ENCODE measurements at places on chromosomes 5 and 9. TPM values are rescaled to one million over a fixed set of nuclear protein-coding genes. Genes with fewer than 3 reads are reported as not detected.

LHX3 gene
- not detected for total RNA-seq

DNA sequence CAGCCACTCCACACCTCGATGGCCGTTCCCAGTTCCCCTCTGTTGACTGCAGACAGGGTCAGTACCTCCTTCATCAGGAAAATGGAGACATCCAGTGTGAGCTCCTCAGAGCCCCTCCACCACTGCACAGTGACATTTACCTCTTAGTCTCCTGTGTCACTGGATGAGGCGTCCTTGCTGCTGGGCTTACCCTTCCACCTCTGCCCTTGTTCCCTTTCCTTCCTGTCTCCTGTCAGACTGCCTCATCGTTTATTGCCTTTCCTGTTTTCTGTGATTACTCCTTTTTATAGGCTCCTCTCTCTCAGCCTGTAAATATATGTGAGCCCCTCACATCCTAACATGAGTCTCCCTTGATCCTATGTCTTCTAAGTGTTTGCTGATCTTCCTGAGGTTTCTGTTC is 23.2 kb upstream of the SPTAN1 start:
- DNase-seq, result no peak
- peaks cover 5% of the 10 kb centered on the region for H3K4me1 ChIP-seq
- no peaks in the 10 kb centered on the region for H3K27me3 ChIP-seq
- peaks cover 77% of the 10 kb centered on the region for H3K36me3 ChIP-seq
- no peak overlapping the region for H3K27ac ChIP-seq
- no peak overlapping the region for H3K4me3 ChIP-seq

MSMP gene
- total RNA-seq, result not detected

DNA sequence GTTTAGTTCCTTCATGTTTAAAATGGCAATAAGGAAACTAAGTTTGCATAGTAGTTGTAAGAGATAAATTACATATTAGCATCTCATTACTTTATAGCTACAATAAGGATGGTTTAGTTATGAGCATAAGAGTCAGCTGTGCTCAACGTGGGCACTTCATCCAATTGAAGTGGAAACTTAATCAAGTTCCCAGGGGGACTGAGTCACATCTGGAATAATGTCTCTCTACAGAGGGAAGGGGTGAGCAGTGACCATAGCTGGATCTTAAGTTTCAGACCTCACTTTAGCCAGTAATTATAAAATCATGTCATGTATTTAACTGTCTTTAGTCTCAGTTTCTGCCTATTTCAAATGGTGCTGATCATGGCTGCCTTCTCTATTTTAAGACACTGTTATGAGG is 36.8 kb upstream of the FAM240B start:
- no peak for DNase-seq
- H3K27me3 ChIP-seq, result no peaks in the 10 kb centered on the region
- H3K36me3 ChIP-seq, result no peaks in the 10 kb centered on the region
- H3K27ac ChIP-seq, result no peak overlapping the region
- no peak overlapping the region for H3K4me3 ChIP-seq

- H3K27me3 ChIP-seq, result no peaks in the 10 kb centered on the region
- H3K4me3 ChIP-seq, result no peak overlapping the region
- no peak overlapping the region for H3K27ac ChIP-seq
- H3K36me3 ChIP-seq, result no peaks in the 10 kb centered on the region
Measured at GRCh38 chr5:166553778-166554177, 1737.7 kb upstream of the WWC1 start.

DNA sequence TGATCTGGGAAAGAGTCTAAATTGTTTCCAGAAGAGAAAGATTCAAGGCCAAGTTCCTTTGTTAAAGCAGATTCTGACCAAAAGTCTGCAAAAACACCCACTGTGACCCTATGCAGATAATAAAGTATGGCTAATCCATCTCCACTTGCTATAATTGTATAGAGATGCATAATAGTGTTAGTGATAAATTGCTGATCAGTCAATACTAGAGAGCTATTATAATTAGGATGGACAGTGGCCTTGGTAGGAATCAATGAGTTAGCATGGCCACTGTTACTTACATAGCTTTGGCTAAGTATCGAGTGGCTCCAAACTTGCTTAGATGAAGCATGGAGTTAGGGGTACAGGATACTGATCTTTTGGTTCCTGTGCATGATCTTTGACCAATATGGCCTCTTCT is 683.4 kb upstream of the MEF2C start:
- H3K27ac ChIP-seq, result no peak overlapping the region
- H3K4me3 ChIP-seq, result no peak overlapping the region
- DNase-seq, result no peak
- no peaks in the 10 kb centered on the region for H3K4me1 ChIP-seq
- no peaks in the 10 kb centered on the region for H3K36me3 ChIP-seq
- no peaks in the 10 kb centered on the region for H3K27me3 ChIP-seq

FOXD4L3 gene
- 0.49 TPM for total RNA-seq

- H3K36me3 ChIP-seq, result no peaks in the 10 kb centered on the region
- peaks cover 7% of the 10 kb centered on the region for H3K4me1 ChIP-seq
- peak within 1 kb of the TSS; percentile 26 for H3K4me3 ChIP-seq
- H3K27ac ChIP-seq, result no peak within 1 kb of the TSS
- DNase-seq, result no peak
- H3K27me3 ChIP-seq, result peaks cover 10% of the 10 kb centered on the region
Measured at GRCh38 chr5:180209137-180209581, at the start of gene RASGEF1C. TSS of gene RASGEF1C (minus strand) at chr5:180209211. CDS start at chr5:180138052, 71,159 bp downstream.

DNA sequence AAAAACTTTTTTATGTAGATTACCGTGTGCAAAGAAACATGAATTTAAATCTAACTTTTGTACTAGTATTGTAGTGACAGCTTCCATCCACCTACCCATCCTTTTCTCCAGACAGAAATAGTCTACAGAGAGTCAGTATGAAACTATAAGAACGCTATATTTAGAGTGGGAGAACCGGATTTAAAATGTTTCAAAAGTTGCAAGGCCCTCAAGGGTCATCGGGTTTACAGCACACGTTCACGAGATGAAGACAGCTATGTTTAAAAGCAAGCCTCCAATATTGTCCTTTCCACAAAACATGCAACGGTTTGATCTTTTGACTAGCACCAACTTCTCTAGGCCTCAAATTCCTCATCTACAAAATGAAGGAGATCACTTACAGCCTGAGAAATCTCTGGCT is 139.9 kb downstream of the LPAR1 start:
- no peak overlapping the region for H3K4me3 ChIP-seq
- H3K36me3 ChIP-seq, result no peaks in the 10 kb centered on the region
- DNase-seq, result no peak
- H3K27ac ChIP-seq, result no peak overlapping the region
- no peaks in the 10 kb centered on the region for H3K27me3 ChIP-seq
- peaks cover 5% of the 10 kb centered on the region for H3K4me1 ChIP-seq

MCTP1 gene
- total RNA-seq, result 12.8 TPM

MEIKIN gene
- total RNA-seq, result not detected

- no peak for DNase-seq
- no peak overlapping the region for H3K4me3 ChIP-seq
- H3K27ac ChIP-seq, result no peak overlapping the region
- no peaks in the 10 kb centered on the region for H3K36me3 ChIP-seq
- H3K4me1 ChIP-seq, result no peaks in the 10 kb centered on the region
- H3K27me3 ChIP-seq, result no peaks in the 10 kb centered on the region
Measured at GRCh38 chr5:178441486-178442270, 148.5 kb downstream of the COL23A1 start.

CATSPER3 gene
- not detected for total RNA-seq

HAVCR2 gene
- total RNA-seq, result 4.4 TPM

IL13 gene
- not detected for total RNA-seq

- H3K27ac ChIP-seq, result no peak overlapping the region
- no peaks in the 10 kb centered on the region for H3K27me3 ChIP-seq
- no peak overlapping the region for H3K4me3 ChIP-seq
- peaks cover 5% of the 10 kb centered on the region for H3K4me1 ChIP-seq
Measured at GRCh38 chr9:77304543-77304942, 127.2 kb downstream of the VPS13A start.

DNA sequence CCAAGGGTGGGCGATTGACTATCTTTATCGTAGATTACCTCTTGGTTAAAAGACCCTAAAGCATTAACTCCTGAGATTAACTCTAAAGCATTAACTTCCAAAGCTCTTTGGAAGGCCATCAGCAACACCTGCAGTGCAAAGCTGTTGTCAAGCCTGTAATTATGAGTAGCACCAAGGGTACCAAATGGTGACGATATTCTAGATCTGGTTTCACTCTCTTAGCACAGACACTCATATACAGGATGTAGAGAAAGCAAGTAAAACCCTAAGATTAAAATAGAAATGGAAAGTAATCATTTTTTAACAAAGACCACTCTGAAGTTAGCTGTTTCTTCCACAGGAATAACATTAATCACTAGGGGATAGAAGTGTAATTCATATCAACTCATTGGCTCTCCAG is 29.9 kb upstream of the TNFSF8 start:
- no peak overlapping the region for H3K27ac ChIP-seq
- no peaks in the 10 kb centered on the region for H3K27me3 ChIP-seq
- no peak for DNase-seq
- H3K4me3 ChIP-seq, result no peak overlapping the region
- no peaks in the 10 kb centered on the region for H3K4me1 ChIP-seq

PLK2 gene
- 169 TPM for total RNA-seq

- DNase-seq, result no peak
- H3K4me3 ChIP-seq, result peak within 1 kb of the TSS; percentile 64
- H3K4me1 ChIP-seq, result peaks cover 7% of the 10 kb centered on the region
- peak within 1 kb of the TSS; percentile 82 for H3K27ac ChIP-seq
- H3K27me3 ChIP-seq, result no peaks in the 10 kb centered on the region
Measured at GRCh38 chr9:84669288-84670137, at the start of gene NTRK2. TSS of gene NTRK2 (plus strand) at chr9:84669729. CDS start at chr9:84670749, 1,020 bp downstream.

SHOC1 gene
- 0.25 TPM for total RNA-seq

DNA sequence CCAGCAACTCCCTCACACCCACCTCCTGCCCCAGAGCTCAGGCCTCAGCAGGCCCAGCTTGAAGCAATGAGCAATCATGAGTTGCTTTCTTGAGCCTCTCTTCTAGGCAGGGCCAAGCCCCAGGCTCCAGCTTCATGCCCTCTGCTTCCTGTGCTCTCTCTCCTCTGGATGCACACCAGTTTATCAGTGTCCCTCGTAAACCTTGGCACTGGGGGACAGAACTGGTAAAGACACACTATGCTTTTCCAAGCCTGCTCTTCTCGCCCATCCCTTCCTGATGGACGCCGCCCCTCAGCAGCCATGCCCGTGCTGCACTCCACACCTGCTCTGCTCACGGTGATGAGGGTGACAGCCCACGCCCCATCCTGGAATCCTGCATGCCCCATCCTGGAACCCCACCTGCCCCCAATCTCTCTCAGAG is 49.4 kb upstream of the ORM1 start:
- peaks cover 17% of the 10 kb centered on the region for H3K4me1 ChIP-seq
- DNase-seq, result no peak
- no peak overlapping the region for H3K27ac ChIP-seq
- no peak overlapping the region for H3K4me3 ChIP-seq
- no peaks in the 10 kb centered on the region for H3K27me3 ChIP-seq

RABL6 gene
- 31.7 TPM for total RNA-seq

DNA sequence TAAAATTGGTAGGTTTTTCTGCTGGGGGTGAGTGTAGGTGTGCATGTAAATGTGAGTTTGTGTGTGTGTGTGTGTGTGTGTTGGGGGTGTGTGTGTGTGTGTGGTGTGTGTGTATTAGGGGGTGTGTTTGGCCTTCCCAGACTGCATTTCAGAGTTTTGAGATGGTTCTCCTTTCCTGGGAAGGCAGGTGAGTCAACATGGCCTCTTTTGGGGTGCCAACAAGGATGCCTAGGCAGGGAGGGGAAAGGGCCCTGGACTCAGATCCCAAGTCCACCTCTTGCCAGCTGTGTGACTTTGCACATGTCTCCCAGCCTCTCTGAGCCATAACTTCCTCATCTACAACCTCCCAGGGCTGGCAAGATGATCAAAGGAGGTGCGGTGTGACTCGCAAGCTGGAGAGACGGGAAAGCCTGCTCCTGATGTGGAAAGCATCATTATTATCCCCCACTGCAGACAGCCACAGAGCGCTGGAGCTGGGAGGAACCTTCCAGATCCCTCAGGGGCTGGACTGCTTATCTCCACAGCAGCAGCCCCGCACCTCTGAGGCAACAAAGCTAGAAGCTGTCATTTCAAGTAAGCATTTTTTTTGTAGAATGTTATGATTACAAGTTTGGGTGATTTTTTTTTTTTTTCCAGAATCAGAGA is 63.5 kb upstream of the TBC1D2 start:
- no peaks in the 10 kb centered on the region for H3K27me3 ChIP-seq
- no peaks in the 10 kb centered on the region for H3K4me1 ChIP-seq
- no peaks in the 10 kb centered on the region for H3K36me3 ChIP-seq
- no peak overlapping the region for H3K27ac ChIP-seq
- H3K4me3 ChIP-seq, result no peak overlapping the region
- DNase-seq, result no peak

- no peaks in the 10 kb centered on the region for H3K27me3 ChIP-seq
- H3K4me3 ChIP-seq, result no peak overlapping the region
- no peak overlapping the region for H3K27ac ChIP-seq
- DNase-seq, result no peak
Measured at GRCh38 chr9:114884787-114885452, 45.5 kb downstream of the TNFSF8 start.

- peaks cover 27% of the 10 kb centered on the region for H3K4me1 ChIP-seq
- H3K36me3 ChIP-seq, result no peaks in the 10 kb centered on the region
- no peak overlapping the region for H3K4me3 ChIP-seq
- no peak overlapping the region for H3K27ac ChIP-seq
Measured at GRCh38 chr5:1122511-1123294, 10.8 kb upstream of the SLC12A7 start.

DNA sequence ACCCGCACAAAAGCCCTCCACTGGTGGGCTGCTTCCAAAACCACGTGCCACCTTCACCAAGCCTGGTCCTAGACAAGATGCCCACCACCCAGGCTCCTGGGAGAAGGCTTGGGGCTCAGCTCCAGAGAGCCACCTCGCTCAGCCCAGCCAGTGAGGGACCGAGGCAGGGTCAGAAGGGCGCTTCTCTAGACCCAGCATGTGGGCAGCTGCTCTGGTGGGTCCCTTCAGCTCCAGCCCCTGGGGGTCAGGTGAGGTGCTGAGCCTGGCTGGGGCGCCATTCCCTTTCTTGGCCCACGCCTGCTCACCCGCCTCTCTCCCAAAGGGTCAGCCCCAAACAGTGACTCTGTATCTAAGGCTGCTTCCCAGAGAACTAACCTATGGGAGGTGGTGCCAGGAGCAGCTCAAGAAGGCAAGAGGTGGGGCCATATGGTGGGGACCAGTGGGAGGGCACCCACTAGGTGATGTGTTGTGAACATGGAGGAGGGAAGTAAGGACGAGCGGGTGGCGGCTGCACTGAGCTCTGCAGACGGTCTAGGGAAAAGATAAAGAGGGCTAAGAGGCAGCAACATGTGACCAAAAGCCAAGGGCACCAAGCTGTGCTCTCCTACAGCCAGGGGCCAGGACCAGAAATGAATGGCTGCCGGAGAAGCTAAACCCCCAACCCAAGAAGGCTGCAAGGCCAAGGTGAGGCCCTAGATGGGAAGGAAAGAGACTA is 79.3 kb downstream of the CAMSAP1 start:
- no peak for DNase-seq
- H3K27me3 ChIP-seq, result no peaks in the 10 kb centered on the region
- no peaks in the 10 kb centered on the region for H3K36me3 ChIP-seq
- no peak overlapping the region for H3K27ac ChIP-seq
- H3K4me3 ChIP-seq, result no peak overlapping the region

DNA sequence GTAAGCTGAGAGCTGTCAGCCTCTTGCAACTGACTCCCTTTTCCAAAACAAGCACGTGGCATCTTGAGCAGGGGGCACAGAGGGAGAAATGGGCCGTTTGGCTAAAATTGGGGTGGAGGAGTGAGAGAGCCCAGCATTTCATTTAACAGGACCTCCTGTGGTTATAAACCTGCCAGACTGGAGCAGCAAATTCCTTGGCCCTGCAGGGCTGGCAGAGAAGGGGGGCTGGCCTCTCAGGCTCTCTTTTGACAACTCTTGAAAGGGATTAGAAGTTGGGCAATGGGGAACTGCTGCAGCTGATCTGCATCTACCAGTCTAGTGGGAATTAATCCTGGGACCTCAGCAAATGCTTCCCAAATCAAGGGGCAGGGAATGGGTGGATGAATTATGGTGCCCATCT is 7.2 kb upstream of the POU4F3 start:
- no peak for DNase-seq
- no peaks in the 10 kb centered on the region for H3K27me3 ChIP-seq
- H3K36me3 ChIP-seq, result no peaks in the 10 kb centered on the region
- H3K4me1 ChIP-seq, result no peaks in the 10 kb centered on the region
- no peak overlapping the region for H3K27ac ChIP-seq
- no peak overlapping the region for H3K4me3 ChIP-seq
